GM12892 (cell line): ENCODE measurements at places on chromosomes 1 and 21.

- DNase-seq, result peak; percentile 14
Observed at GRCh38 chr1:237864338-237865244, 26.1 kb downstream of the ZP4 start.

GRCh38 chr21:17352996-17353655 is 159.7 kb upstream of the CXADR start:
- no peak for DNase-seq

GRCh38 chr1:100234432-100234831 is 15.2 kb downstream of the DBT start:
- no peak for DNase-seq

DNA sequence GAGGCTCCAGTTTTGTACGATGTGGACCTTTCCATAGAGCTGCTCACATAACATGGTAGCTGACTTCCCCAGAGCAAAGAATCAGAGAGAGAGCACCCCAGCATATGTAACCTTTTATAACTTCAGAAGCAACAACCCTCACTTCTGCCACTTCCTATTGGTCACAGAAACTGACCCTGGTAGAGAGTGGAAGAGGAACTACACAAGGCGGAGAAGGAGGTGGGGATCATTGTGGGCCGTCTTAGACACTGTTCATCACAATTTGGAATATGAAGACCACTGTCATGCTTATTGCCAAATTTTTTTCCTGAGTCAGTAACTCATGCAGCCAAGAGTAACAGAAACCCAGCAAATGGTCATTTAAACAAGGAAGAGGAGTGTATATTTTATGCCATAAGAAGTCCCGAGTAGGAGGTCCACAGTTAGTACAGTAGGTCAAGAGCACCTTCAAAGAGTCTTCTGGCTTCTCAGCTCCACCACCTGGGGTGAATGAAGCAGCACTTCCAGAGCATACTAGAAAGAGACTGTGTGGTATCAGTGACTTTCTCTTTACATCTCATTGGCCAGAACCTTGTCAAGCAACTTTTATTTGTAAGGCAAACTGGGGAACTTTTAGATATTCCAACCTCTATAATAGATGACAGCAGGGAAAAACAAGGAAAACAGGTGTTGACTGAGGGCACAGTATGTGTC is 71.8 kb downstream of the ODF2L start:
- no peak for DNase-seq

DNA sequence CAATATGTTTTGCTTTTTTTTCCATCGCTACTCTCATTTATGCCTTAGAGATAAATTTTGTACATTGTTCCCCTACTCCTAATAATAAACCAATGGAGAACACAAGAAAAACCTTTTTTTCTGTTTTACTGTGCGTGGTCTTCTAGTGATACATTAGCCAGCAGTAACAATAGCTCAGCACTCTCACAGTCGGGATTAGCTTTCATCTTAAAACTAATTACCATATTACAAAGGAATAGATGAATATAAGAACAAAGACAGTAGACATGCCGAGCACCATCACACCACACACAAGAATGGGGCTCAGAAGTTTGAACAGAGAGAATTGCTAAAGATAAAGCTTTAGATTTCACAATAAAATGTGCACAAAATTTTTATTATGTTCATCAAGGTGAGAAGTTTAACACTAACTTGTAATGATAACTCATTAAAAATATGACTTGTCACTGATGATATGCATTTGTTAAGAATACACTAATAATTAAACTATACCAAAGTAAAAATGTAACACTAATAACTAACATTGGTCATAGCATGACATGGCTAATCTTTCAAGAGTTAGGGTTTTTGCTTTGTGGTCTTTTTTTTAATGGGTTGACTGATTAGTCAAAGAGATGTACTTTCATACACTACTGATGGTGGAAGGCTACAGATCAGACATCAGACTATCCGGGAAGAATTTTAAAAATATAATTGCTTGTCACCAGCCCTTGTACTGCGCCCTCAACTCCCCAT is 61.8 kb downstream of the EXTL2 start:
- DNase-seq, result no peak

- DNase-seq, result no peak
Observed at GRCh38 chr1:53371121-53371666, 43.3 kb upstream of the LRP8 start.

GRCh38 chr1:15283526-15283925 is 36.5 kb downstream of the FHAD1 start:
- DNase-seq, result no peak

- DNase-seq, result no peak
Observed at GRCh38 chr1:117045644-117046043, 14.5 kb upstream of the TTF2 start.

- DNase-seq, result no peak
Observed at GRCh38 chr1:154483941-154484803, 17.8 kb upstream of the TDRD10 start.

GRCh38 chr1:230043081-230043480 is 24.0 kb upstream of the GALNT2 start:
- no peak for DNase-seq

GRCh38 chr1:244800821-244801220 is 34.6 kb upstream of the COX20 start:
- no peak for DNase-seq

DNA sequence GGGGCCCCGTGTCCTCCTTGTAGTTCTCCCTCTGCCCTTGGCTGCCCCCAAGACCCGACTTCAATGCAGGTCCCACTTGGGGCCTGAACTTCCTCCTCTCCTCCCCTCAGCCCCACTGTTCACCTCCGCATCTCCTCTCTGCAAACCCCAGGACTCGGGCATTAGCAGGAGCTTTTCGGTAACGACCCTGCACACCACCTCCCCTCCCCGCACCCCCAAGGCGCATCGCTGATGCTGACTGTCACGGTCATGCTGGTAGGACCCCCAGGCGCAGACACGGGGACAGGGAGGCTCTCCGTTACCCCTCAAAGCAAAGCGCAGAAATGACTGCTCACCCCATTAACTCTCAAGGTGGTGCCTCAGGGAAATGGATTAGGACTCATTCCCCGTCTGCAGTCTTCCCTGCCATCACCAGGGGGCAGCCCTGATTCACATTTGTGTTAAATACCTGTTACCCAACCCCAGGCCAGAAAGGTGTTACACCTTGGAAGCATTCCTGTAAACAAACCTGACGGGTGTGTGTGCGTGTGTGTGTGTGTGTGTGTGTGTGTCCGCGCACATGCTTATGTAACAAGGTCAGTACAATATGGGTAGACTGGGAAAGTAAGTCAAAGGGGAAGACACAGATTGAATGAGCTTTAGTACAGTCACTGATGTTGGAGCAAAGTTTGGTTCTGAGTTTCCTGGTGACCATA is 6.4 kb upstream of the GUCA2B start:
- peak; percentile 61 for DNase-seq

DNA sequence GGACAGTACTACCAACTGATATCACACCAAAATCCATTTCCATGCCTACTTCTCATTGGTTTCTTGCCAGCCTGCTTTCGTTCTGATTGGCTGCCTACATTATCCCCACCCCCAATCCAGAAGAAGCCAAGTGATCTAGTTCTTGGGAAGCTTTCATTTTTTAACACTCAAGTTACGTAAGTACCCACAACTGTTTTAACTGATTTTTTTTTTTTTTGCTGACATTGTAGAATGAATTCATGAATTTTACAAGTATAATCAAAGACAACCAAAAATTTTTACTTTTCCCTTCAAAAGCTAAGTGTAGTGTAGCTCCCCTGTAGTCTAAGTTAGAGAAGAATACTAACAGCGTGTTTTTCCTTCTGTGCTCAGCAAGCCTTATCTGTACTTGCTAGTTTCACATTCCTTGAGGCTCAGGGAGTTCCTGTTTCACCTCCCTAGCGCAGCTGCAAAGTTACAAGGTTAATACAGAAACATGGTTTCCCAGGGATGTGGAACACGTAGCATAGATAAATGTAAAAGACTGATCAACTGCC is at the start of gene SLC9C2:
TSS of gene SLC9C2 (minus strand) at position 17 of the 536 bp plus-strand sequence. CDS start 1,296 bp downstream, outside the sequence.
- no peak for DNase-seq

DNA sequence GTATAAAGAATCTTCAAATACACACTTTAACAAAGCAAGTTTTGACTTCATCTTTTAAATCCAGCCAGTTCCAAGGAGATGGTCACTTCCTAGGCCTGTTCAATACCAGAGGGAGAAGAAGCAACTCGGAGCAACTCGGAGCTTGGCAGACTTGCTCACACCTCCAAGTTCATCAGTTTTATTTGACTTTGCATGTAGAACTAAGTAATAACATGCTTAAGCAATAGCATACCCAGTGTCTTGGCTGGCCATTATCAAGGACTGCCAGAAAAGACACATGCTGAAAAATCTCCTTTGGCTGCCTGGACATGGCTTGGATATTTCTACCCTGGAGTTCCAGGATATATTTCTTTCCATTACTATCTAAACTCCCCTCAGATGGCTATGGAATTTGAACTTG is 52.6 kb downstream of the GNG12 start:
- no peak for DNase-seq

DNA sequence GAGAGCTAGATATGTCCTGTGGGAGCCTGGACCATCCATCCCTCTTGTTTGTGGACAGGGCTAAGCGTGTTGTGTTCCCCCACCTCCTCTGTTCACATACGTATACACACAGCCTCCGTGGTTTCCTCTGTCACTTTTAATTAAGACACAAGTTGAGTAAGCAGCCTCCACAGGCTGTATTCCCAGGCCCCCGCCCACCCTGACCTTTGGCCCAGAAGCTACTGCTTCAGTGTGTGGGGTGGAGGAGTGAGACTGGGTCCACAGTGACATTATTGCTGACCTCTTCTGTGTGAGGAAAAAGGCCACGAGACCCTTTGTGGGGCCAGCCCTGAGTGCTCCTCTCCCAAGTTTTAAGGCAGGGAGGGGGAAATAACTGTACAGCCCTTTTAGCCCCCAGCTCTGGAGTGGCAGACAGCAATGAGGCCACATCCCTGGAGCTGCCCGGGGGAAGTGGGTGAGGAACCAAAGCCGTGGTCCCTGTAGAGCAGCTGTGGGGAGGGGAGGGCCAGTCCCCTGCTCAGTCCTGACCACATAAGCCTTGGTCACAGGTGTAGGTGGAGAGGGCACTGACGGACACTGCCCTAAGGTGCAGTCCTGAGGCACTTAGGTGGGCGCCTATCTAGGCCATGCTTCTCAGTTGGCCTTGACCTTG is 4.4 kb downstream of the ELOVL1 start:
- no peak for DNase-seq

- no peak for DNase-seq
Observed at GRCh38 chr1:101295209-101295608, 58.4 kb downstream of the S1PR1 start.

DNA sequence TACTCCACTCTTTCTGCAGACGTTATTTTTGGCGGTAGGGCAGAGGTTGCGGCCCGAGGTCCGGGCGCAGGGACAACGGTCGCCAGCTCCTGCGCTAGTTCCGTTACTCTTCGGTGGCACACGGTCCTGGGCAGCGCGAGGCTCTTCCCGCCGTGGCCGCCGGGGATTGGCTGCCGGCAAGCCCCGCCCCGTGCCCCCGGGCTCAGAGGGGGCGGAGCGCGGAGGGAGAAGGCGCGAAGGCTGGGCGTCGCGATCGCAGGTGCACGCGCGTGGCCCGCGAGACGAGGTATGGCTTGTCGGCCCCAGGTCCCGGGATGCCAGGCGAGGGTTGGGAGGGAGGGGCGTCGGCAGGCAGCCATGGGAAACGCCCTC is 518 bp upstream of the SHE start:
- DNase-seq, result no peak

- no peak for DNase-seq
Observed at GRCh38 chr1:69639159-69639558, 71.4 kb downstream of the LRRC7 start.

- no peak for DNase-seq
Observed at GRCh38 chr1:24009406-24009805, 29.3 kb upstream of the SRSF10 start.

- no peak for DNase-seq
Observed at GRCh38 chr1:147741065-147741464, 19.3 kb downstream of the GJA5 start.

DNA sequence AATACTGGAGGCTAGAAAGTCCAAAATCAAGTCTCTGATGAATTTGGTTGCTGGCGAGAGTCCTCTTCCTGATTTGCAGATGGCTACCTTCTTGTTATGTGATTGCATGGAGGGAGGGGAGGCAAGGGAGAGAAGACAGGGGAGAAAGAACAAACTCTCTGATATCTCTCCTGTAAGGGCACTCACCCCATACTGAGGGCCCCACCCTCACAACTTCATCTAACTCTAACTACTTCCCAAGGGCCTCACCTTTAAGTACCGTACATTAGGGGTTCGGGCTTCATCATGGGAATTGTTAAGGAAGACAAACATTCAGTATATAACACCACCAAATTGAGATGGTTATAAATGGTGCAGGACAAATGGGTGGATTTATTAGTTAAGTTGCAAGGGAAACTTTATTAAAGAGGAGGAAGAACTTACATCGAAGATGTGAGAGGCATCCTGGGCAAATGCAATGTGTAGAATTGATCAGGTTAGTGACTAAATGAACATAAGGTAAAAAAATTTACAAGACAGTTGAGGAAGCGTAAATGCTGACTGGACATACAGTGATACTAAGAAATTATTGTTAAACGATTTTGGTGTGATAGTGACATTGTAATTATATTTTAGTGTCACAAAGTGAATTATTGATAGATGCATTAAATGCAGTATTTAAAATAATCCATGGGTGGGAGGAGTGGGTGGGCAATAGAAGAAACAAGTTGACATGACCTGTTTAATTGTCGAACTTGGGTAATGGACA is 10.6 kb downstream of the OR2B11 start:
- DNase-seq, result no peak

- DNase-seq, result no peak
Observed at GRCh38 chr1:184157394-184157742, 105.8 kb downstream of the TSEN15 start.

- DNase-seq, result no peak
Observed at GRCh38 chr1:36524359-36525062, 41.8 kb upstream of the CSF3R start.

- no peak for DNase-seq
Observed at GRCh38 chr1:1116701-1117468, 996 bp upstream of the C1orf159 start.

- DNase-seq, result no peak
Observed at GRCh38 chr1:55235722-55236121, 20.6 kb upstream of the USP24 start.

DNA sequence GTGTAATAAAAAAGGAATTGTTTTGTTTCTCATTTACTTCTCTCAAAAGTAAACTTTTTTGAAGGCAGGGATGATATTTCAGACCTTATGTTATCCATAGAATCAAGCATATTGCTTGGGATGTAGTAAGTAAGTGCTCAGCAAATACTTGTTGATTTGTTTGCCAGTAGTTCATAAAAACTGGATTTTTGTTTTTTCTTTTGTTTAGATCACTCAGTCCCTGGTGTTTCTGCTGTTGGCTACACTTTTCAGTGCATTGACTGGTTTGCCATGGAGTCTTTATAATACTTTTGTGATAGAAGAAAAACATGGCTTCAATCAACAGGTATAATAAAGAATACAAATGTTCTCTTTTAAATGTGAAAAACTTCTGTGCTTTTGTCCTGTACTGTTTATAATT is 10.2 kb downstream of the ZMPSTE24 start:
- DNase-seq, result no peak
